ENCODE measurements at places on chromosomes 7 and 10.
A peak's percentile ranks its signal among the peaks of the same experiment; 100 is the strongest.

DNA sequence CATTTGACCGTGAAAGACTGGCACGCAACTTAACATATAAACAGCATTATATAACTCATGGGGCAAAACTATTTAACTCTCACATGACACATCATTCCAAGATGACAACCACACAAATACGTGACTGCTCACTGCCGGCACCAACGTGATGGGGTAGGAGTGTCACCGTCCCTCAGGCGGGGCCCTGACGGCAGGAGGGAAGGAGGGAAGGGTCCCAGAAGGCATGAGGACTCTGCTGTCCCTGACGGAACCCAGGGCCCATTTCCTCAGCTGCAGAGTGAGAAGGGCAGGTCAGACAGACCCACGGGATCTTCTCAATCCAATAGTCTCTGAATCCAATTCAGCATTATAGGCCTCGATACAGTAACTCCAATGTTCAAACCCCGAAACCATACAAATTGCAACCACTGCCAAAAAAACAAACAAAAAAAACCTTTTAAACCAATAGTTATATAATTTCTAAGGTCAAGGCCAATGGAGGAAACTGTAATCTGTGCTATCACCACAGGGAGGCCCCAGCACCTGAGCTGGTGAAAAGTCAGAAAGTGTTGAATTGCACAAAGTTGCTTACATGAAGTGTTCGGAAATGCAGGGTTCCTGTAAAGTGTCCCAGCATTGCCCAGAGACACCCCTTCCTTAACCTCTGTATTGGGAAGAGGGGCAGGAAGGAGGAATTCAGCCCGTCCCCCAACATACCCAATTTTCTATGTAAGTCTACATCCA, 137.4 kb downstream of the TNS3 start:
- DNase-seq: no peak

GRCh38 chr7:130099331-130099730, 29.0 kb downstream of the KLHDC10 start:
- no peak for DNase-seq

- DNase-seq: no peak
Observed at GRCh38 chr10:75358835-75359421, 42.6 kb downstream of the ZNF503 start.

- no peak for DNase-seq
Observed at GRCh38 chr7:129356176-129356575, 78.1 kb upstream of the STRIP2 start.

- DNase-seq: no peak
Observed at GRCh38 chr10:84626397-84627087, 298.2 kb downstream of the CCSER2 start.

DNA sequence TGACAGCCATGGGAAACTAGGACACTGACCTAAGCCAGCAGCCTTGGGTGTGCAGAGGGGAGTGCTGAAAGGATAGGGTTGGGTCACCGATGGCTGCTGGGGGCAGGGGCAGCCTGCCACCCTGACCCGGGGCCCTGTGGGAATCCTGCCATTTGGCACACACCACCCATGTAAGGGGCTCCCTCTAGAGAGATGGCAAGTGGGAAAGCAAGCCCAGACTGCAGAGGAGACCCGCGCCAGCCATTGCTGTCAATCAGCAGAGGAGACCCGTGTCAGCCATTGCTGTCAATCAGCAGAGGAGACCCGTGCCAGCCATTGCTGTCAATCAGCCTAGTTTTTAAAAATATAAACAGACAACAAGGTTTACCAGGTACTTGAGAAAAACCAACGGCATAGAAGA, 27.4 kb upstream of the PRKAG2 start:
- no peak for DNase-seq

GRCh38 chr10:89255793-89256192, 4.2 kb upstream of the LIPA start:
- DNase-seq: no peak

DNA sequence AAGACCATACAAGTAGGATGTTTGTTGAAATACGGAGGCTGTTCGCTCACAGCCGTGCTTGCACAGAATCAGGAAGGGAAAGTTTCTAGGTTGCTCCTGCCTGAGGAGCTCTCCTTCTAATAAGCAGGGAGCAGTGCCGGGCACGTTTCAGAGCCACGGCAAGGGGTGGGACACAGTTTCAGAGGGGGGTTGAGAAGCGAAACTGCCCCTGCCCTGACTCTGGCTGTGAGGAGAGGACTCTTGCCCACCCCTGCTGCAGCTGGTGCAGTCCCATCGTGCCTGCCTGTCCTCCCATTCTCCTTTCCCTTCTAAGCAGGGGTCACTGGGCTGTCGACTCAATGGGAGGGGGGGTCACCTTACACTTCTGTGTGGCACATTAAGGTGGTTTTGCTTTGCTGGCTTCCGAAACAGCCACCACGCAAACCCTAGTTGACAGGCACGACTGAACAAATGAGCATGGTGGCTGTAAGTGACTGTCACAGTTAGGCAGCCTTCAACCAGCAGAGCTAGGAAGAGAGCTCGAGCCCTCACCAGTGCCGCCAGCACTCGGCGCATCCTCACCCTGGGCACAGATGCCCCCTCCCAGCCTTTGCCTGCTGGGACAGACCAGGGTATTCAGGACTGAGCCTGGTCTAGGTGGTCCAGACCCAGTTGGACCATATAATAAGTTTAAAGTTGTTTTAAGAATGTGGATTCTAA, 37.5 kb downstream of the ZNF467 start:
- DNase-seq: no peak

DNA sequence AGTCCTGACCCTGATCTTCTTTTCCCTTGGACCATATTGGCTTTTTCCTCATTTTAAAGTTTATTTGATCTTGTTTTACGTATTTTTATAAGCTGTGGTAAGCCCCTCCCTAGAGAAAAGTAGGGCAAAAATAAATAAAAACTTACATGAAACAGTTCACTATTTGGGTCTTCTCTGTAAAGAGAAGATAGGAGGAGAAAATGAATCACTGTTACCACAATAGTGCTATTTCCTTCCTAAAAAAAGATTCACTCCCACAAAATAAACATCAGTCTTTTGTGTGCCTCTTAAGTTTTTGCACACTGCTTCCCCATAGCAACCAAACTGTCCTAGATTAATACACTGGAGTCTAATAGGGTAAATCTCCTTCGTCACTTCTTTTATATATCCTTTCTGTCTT, 1.4 kb upstream of the SVIL start:
- no peak for DNase-seq

DNA sequence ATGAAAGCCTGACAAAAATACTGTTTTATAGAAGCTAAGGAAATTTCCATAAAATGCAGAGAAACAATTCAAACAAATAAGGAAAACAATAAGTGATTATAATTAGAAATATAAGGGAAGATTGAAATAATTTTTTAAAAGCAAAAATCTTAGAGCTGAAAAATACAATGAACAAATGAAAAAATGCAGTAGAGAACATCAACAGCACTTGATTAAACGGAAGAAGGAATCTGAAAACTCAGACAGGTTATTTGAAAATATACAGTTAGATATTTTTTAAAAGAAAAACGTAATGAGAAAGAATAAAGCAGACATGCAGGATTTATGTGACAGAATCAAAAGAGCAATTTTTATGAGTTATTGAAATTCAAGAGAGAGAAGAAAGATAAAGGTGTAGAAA, 279.1 kb upstream of the MAGI2 start:
- DNase-seq: no peak

DNA sequence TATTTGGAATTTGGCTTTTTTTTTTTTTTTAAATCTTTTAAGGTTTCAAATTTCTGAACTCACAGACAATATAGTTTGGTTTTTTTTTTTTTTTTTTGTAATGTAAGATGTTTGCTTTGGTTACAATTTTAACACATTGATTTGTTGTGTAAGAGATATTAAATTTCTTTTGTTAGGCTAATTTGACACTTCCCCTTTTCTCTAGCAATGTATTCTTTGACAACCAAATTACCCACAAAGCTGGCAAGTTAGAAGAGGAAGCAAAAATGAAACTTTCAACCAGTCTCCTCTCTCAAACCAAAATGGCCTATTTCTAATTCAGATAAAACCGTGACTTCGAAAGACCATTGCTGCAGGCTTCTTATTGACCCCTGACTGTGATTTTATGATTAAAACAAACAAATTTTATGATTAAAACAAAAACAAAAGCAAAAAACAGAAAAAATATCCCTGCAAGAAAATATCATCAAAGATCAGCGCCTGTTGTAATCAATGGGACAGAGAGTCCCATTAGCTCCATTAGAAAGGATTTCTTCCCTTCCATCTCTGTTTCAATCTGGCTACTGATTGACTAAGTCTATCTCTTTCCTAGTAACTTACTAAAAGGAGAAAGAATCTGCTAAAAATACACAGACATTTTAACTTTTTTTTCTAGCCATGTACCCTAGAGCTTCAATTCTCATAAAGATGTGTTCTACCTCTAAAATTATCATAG, 489.2 kb downstream of the MDFIC start:
- DNase-seq: no peak

- no peak for DNase-seq
Observed at GRCh38 chr7:12633582-12633981, 53.9 kb upstream of the ARL4A start.

- DNase-seq: no peak
Observed at GRCh38 chr7:35985126-35985754, 167.8 kb upstream of the EEPD1 start.

DNA sequence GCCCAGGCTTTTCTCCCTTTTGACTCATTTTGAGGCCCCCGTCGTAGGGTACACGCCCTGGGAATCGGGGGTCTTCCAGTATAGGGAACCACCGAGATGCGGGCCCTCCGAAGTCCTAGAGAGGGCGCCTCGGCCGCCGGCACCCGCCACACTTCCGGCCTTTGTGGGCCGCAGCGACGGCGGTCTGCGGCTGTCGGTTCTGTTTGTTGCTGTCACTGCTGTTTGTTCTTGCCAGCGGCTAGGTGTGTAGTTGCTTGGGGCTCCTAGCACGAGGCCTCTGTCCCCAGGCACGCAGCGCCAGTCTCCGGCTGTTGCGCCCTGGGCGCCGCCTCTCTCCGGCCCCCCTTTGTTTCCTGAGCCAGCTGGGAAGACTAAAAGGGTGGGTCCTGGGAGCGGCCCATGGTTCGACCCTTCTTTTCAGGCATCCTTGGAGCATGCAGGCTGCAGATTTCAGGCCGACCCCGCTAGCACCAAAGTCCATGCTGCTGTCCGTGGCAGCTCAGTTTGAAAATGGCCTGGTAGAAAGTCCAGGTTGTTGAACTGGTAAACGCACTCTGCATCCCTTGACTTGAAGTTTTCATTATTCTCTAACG, 17.8 kb upstream of the ZKSCAN1 start:
- DNase-seq: no peak

- no peak for DNase-seq
Observed at GRCh38 chr10:11165591-11166543, 148.2 kb downstream of the CELF2 start.

- no peak for DNase-seq
Observed at GRCh38 chr7:52053525-52053924, 736.9 kb upstream of the COBL start.

DNA sequence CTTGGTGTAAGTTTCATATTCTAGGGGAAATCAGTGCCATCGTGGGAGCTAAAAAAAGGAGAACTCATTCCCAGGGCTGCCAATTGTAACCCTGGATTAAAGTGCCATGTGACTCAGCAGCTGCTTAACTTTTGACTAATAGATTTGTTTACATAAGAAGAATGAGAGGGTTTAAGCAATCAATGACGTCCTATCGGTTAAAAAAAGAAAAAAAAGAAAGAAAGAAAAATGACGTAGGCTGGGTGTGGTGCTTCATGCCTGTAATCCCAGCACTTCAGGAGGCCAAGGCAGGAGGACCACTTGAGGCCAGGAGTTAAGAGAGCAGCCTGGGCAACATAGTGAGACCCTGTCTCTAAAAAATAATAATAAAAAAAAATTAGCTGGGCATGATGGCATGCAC, 116.2 kb upstream of the AFAP1L2 start:
- no peak for DNase-seq

DNA sequence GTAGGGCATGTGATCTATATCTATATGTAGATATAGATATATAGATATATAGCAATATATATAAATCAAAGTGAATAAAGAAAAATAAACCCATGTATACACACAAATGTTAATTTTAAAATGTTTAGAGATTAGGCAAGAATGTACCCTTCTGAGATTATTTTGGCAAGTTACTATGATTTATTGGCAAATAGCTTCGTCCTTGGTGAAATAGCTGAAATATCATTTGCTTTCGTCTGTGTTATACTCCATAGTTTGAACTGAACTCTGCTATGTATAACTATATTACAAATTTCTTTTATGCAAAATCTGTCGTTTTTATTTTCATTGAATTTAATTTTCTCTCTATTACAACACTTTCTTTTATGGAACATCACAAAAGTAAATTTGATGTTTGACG, 57.5 kb downstream of the CPED1 start:
- no peak for DNase-seq

DNA sequence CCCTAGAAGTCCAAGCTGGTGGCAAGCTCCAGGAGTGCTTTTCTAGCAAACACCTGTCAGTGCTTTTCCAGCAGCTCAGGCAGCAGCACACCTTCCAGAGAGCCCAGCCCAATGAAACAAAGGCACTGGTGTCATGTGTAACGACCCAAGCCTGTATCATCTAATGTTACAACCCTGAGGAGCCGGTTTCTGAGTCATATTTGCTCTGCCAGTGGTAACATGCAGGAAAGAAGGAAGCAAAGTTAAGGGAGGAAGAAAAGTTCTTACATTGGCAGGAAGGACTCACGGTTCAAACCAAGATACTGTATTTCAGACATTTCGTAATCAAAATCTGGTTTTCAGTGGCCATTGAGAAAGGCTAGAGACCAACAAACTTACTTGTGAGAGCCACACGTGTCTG, at the start of gene ANKRD22:
ANKRD22 (minus strand) TSS at position 139 of the 400 bp plus-strand sequence. CDS start 237 bp downstream, outside the sequence.
- no peak for DNase-seq

GRCh38 chr10:77245953-77246352, 391.7 kb downstream of the KCNMA1 start:
- DNase-seq: no peak

- DNase-seq: no peak
Observed at GRCh38 chr7:151088856-151089699, 2.8 kb downstream of the AGAP3 start.

GRCh38 chr10:131723297-131724168, 177.3 kb upstream of the PPP2R2D start:
- DNase-seq: no peak

DNA sequence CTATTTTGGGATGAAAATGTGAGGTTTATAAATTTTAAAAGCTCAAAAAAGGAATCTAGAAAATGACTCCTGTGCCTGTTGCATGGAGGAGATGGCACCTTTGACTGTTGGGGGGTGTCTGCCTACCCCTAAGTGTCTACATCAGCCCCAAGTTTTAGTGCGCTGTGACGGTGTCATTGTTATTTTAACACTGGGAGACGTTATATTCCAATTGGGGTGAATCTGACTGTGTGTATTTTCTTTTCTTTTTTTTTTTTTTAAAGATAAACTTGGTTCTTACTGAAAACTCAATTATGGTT, 517 bp downstream of the SRGN start:
- DNase-seq: no peak

- peak; percentile 27 for DNase-seq
Observed at GRCh38 chr7:26681819-26682418, 182.5 kb downstream of the SKAP2 start.

DNA sequence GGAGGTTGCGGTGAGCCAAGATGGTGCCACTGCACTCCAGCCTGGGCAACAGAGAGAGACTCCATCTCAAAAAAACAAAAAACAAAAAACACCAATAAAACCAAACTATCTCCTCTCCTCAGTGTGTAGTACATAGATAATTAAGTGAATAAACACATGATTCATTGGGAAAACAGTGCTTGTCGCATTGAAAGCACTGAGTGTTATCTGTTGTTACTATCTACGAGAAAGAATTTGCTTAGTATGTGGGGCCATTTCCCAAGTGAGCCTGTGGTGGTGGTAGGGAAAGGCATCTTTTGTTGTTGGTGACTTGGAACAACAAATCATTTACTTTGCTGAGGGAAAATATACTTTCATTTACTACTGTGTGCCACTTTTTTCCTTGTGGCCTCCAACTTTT, 42.6 kb downstream of the RSBN1L start:
- no peak for DNase-seq

GRCh38 chr7:155287284-155287935, 10.3 kb upstream of the INSIG1 start:
- DNase-seq: no peak

Data from NCI-H1048 (cell line).